ENCODE measurements at places on chromosomes 4 and X.

DNA sequence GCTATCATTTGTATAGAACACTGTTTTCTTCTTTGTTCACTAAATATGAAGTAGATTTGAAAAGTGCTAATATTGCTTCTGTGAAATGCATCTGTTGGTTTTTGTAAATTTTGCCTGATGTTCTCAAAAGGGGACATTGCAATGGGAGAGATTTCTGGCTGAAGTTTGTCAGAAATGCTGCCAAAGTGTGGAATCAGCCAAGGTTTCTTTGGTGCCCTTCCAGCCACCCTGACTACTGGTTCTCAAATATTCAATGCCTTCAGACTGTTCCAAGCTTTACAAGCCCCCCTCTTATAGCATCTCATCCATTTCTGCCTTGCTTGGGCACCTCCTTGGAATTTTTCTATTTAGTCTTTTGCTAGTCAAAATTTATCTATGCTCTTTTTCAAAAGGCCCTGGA, 60.6 kb upstream of the TMLHE start:
- no peak for DNase-seq

DNA sequence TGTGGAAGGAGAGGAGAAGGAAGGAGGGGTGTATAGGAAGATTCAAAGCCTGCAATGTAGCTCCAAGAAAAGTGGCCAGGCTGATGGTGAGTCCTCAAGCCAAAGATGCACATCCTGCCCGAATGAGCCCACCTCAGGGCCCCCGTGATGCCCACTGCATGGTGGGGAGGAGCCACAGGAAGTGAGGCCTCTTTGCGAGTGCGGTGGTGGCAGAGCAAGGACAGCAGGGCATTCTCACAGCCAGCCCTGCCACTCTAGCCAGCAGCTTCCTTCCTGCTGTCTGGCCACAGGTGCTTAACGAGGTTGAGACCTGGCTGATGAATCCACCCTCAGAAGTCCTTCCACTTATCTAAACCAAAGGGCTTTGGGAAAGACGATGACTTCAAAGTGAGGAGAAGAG, 55.8 kb downstream of the BCOR start:
- no peak for DNase-seq

DNA sequence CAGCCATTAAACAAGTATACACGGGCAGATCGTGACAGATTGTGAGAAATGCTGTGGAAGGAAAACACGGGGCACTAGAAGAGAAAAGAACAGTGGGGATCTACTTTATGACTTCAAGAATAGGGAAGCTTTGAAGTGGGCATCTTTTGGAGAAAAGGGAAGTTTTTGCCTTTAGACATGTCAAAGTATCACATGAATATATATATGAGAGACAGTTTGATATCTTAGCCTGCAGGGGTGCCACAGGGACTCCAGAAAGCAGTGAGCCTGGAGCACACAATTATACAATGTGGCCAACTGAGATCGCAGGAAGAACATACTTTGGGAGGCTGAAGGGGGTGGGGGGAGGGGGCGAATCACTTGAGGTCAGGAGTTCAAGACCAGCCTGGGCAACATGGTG, 35.7 kb downstream of the RELL1 start:
- no peak for DNase-seq

DNA sequence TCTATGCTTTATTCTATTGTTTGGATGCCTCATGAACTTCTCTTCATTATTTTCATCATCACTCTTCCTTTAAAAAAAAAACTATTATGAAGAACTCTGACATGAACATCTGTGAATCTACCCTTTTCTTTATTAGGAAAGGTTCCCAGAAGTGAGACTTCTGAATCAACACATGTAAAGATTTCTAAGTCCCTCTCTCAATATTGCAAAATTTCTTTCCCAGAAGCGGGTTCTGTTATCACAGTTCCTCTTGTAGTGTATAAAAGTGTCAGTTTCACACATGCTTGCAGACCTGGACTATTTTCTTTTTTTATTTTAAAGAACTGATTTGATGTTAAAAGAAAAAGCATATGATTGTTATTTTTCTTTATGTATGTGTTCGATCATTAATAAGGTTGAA, 330.8 kb upstream of the KLF3 start:
- DNase-seq: no peak

DNA sequence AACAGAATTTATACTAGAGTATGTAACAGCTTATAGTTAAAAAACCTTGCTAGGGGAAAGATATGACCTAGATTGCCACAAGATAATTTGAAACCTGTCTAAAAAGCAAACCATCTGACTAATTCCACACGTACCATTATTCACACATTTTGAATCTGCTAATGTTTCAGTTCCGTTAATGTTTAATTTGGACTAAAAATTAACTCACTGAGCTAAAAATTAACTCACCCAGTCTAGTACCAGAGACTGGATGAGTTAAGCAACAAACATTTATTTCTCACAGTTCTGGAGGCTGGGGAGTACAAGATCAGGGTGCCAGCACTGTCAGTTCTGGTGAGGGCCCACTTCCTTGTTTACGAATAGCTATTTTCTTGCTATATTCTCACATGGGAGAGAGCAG, 231.5 kb upstream of the DIAPH2 start:
- DNase-seq: no peak

- no peak for DNase-seq
Observed at GRCh38 chr4:5143940-5144339, 92.7 kb downstream of the STK32B start.

DNA sequence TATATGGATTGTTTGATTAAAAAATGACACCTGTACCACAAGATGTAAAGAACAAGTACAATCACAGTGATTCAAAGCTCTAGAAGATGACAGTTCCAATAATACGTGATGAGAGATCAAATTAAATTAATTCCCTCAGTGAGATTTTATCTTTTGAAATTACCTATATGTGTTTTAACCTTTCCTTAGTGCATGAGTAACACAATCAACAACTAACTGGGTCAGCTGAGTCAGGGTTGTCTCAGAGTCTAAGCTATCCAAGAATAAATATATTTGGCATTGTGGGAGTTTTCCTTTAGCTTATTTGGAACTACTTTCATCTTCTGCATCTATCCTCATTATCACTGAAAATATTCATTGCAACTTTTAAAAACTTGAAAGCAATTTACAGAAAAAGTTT, 162.8 kb downstream of the WDFY3 start:
- DNase-seq: no peak

DNA sequence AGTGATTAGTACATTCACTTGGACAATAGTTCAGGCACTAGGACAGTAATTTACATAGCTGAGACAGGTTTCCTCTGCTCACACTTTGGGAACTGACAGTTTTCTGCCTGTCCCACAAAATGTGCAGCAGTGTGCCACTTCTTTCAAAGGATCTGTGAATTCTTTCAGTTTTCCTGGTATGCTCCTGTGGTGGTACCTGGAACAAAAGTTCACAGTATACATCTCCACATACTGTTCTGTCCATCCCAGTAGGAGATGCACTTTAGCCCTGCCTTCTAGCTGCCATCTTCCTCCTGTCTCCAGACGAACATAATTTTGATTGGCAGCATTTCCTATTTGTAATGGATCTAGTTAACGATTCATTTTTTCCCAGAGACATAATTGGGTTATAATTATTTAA, 360.8 kb upstream of the CXorf51B start:
- no peak for DNase-seq

- no peak for DNase-seq
Observed at GRCh38 chr4:48175328-48175727, 41.3 kb upstream of the TXK start.

DNA sequence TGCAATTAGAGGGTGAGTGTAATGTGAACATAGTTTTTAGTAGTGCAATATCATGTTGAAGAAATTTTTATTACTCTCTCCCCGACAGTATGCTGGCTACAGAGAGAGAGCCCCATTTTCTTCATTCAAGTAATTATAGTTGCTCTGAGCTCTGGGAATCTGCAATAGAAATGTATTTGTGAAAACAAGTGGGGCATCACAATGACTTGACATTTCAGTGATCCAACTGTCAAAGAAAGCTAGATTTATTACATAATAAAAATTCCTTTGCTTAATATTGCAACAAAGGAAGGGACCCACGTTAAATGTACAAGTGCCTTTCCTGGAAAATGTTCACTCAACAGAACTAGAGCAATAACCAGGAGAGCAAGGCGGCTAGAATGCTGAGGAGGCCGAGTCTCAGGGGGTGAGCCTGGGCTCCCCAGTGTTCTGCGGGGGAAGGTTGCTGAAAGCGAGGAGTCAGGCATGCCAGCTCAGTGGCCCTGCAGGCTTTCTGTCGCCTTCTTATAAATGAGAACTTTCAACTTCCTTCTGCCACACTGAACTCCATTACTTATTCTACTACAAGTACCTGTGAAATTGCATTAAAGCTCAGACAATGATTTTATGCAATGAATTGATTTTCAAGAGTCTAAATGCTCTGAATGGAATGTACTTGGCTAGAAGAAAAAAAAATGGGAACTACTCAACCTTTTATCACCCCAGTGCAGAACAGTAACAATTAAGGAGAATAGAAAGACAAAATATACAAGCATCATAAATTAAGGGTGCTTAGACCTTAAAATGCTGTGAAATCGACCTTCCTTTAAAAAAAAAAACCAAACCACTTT, 476.4 kb downstream of the AFF2 start:
- DNase-seq: no peak

GRCh38 chrX:110143454-110144210, 140.7 kb downstream of the TMEM164 start:
- DNase-seq: no peak

DNA sequence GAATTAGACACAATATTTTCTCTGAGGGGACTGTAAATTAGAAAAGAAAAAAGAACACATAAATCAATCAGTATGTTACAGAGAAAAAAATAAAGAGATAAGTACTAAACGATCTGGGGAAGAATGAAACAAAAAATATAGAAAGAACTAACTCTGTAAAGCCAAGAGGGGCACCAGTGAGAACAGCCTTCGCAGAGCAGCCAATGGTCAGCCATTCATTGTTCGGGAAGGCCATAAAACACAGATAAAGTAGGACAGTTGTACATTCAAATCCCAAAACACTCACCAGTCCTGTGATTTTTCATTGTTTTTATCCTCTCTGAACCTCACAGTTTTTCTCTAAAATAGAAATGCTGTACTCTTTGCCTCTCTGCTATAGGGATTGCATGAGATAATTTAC, 127.9 kb downstream of the NEK1 start:
- DNase-seq: no peak

- DNase-seq: no peak
Observed at GRCh38 chr4:172356016-172356415, 542.8 kb downstream of the GALNTL6 start.

DNA sequence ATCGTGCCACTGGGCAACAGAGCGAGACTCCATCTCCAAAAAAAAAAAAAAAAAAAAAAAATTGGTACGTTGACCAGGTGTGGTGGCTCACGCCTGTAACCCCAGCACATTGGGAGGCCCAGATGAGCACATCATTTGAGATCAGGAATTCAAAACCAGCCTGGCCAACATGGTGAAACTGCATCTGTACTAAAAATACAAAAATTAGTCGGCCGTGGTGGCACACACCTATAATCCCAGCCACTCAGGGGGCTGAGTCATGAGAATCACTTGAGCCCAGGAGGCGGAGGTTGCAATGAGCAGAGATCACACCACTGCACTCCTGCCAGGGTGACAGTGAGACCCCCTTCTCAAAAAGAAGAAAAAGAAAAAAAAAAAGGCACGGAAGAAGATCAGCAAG, 24.5 kb downstream of the RBMX start:
- DNase-seq: no peak

DNA sequence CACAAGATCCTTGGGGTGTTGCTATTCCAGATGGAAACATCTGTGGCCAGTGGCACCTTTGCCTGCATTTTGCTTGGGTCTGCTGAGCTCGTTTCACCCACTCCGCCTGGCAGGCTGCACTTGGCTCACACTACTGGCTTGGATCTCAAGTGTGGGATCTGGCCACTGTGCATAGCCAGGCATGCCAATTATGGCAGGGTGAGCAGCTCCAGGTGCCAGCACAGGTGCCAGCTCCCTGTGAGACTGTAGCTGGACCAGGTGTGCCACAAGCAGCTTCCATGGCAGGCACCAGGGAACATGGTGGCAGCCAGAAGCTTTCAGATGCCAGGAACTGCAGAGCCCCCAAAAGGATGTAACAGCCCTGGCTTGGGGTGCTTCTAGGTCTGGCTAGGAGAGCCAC, 463.8 kb upstream of the PABPC4L start:
- no peak for DNase-seq

DNA sequence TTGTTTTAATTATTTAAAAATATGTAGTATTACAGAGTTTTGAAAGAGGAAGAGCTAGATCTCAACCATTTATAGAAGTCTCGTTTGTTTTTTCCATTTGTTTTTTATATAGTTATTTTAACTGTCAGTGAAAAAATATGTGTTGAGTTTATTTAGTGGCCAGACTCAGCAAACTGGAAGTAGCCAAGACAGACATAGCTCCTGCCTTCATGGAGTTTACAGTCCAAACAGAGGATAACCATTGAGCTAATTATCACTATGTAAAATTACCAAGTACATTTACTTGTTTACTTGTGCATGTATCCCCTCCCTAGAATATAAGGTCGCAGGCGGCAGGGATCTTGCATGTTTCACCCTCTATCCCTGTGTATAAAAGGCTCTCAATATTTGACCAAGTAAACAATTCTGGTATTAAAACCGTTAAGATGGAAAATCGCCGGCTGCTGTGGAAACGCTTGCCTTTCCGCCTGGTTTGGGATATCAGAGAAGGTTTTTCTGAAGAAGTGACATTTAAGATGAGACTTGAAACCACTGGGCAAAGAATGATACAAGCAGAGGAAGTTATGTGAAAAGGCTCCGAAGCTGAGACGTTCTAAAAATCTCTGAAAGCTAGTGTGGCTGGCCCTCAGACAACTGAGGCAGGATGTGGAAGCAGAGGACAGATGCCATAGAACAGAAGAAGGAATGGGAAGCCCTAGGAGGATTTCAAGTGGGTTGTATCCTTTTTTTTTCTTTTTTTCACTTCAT, 1.3 kb upstream of the CCNI start:
- DNase-seq: no peak

GRCh38 chrX:97326456-97326855, 442.7 kb downstream of the RPA4 start:
- DNase-seq: no peak

DNA sequence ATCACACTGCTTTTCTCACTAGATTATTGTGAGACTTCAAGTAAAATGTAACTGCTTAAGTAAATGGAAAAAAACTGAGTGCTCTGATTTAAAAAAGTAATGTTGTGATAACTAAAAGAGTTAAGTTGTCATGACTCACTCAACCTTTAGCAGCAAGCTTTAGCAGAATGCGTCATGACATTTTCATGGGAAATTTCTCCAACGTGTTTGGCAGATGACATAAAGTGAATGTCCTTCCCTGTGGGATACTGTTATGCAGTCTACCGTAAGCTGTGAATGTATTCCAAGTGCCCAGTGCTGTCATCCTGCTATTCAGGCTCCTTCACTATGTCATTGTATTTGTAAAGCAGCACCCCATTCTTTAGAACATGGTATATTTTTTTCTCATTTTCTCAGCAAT, 136.2 kb downstream of the CPXCR1 start:
- no peak for DNase-seq

GRCh38 chrX:120662662-120663061, 32.8 kb upstream of the C1GALT1C1 start:
- no peak for DNase-seq

DNA sequence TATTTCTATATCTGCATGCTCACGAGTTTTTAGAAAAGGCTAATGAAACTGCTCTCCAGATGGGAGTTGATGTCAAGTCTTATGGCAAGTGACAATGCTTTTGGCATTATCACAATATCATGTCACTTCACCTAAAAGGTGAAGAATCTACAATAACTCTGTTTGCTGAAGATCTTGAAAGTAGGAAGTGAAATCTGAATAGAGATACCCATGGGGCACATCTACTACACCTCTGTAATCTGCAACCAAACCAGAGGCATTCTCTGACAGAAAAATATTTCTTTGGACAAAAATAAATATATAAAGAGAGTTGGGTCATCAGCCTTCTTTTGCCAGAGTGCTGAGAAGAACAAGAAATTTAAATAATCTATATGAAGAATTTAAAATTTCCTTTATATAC, 3.9 kb upstream of the VAMP7 start:
- no peak for DNase-seq

Data from activated naive CD4-positive, alpha-beta T cell treated with Interleukin-2 at 50 U/mL for 16 hours (primary cell).